Glutamatergic neuron (in vitro differentiated cells): ENCODE measurements at places on chromosomes 7 and 10. TPM values are rescaled to one million over a fixed set of nuclear protein-coding genes. Genes with fewer than 3 reads are reported as not detected.

Gene CALML3
- total RNA-seq = not detected

Gene BAMBI
- 5.8 TPM for total RNA-seq

Gene CNTNAP2
- 25.8 TPM for total RNA-seq

Gene C1GALT1
- total RNA-seq = 15.3 TPM

Gene ABCB1
- 0.78 TPM for total RNA-seq

Gene REPIN1
- 146 TPM for total RNA-seq

Gene TMEM236
- total RNA-seq = 0.07 TPM

Gene MRLN
- total RNA-seq = not detected

Gene CTNNA3
- 3.3 TPM for total RNA-seq

DNA sequence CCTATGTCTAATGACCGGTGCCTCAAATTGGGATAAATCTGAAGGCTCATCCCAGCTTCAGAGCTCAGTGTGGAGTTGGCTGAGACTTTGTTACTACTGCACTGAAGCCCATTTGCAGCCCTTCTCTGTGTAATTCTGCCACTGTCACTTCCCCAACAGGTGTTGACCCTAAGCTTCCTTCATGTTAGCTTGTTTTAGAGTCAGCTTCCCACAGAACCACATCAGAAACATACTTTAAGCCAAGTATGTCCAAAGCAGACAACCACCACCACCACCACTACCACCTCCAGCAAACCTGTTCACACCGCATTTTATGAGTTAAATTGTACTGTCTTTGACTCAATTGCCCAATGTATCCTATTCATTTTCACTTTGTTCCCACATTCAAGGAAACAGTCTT is 25.2 kb upstream of the GNAT3 start:
- no peak for DNase-seq
- peaks cover 5% of the 10 kb centered on the region for H3K36me3 ChIP-seq
- no peaks in the 10 kb centered on the region for H3K4me1 ChIP-seq

- no peak overlapping the region for H3K27ac ChIP-seq
- H3K27me3 ChIP-seq = peaks cover 2% of the 10 kb centered on the region
- H3K4me3 ChIP-seq = no peak overlapping the region
- no peaks in the 10 kb centered on the region for H3K36me3 ChIP-seq
- H3K4me1 ChIP-seq = peaks cover 2% of the 10 kb centered on the region
Measured at GRCh38 chr7:50554431-50555322, 10.5 kb downstream of the DDC start.

DNA sequence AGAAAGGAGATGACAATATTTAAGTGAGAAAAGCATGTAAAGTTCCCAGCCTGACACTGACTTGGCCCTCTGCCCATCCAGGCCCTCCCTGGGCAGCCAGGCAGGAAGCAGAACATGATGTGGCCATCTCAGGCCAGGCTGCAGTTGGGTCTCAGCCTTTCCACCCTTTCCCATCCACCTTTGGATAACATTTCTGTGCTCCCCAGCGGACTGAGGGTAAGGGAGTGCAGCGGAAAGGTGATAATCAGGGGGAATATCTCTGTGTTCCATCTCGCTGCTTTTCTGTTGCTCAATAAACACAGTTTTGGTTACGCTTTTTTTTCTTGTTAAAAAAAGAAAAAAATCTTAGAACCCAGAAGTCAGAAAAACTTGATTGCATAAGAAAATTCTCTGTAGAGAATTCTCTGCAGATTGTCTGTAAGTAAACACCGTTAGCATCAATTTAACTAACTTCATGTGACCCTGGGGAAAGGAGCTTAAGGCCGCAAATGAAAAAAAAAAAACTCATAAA is 37.2 kb upstream of the TARP start:
- no peaks in the 10 kb centered on the region for H3K36me3 ChIP-seq
- no peak overlapping the region for H3K4me3 ChIP-seq
- DNase-seq = no peak
- no peaks in the 10 kb centered on the region for H3K27me3 ChIP-seq
- H3K27ac ChIP-seq = no peak overlapping the region

DNA sequence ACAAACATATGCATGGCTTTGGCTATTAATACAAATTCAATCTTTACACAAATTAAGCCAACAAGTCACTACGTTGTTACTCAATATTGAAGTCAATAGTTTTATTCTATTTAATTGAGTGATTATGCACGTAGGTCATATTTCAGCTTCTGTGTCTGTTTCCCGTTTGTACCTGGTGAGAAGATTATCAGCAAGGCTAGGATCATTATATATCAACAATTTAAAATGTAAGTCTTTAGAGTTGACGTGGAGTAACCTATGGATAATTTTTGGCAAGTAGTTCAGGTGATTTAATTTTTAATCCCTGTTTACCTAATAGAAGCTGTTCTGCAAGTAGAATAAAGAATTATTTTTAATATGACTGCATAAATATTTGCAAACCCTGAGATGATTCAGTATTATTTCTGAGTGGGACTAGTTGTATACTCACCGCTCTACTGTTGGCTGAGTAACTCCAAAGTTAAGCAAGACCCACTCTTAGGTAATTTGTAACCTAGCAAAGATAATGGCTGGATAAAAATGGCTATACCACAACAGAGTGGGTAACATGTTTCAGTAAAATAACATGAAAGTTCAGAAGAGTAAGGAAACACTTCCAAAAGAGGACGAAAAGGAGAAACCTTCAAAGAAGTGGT is 161.0 kb downstream of the HGF start:
- no peak for DNase-seq
- H3K27me3 ChIP-seq = no peaks in the 10 kb centered on the region
- no peaks in the 10 kb centered on the region for H3K36me3 ChIP-seq
- no peaks in the 10 kb centered on the region for H3K4me1 ChIP-seq

- H3K36me3 ChIP-seq = no peaks in the 10 kb centered on the region
- H3K27me3 ChIP-seq = peaks cover 11% of the 10 kb centered on the region
Measured at GRCh38 chr10:12466704-12467305, 117.5 kb downstream of the CAMK1D start.

GRCh38 chr7:150435390-150436073 is 14.9 kb upstream of the GIMAP8 start:
- no peak overlapping the region for H3K27ac ChIP-seq
- H3K36me3 ChIP-seq = no peaks in the 10 kb centered on the region
- DNase-seq = no peak
- no peaks in the 10 kb centered on the region for H3K4me1 ChIP-seq
- H3K4me3 ChIP-seq = no peak overlapping the region
- peaks cover 2% of the 10 kb centered on the region for H3K27me3 ChIP-seq

GRCh38 chr10:124057601-124058000 is 35.8 kb downstream of the CHST15 start:
- peak overlapping the region; percentile 81 for H3K27ac ChIP-seq
- H3K36me3 ChIP-seq = no peaks in the 10 kb centered on the region
- H3K4me1 ChIP-seq = peaks cover 20% of the 10 kb centered on the region
- no peak for DNase-seq
- H3K27me3 ChIP-seq = peaks cover 5% of the 10 kb centered on the region

- H3K4me3 ChIP-seq = no peak overlapping the region
- H3K27ac ChIP-seq = no peak overlapping the region
- H3K27me3 ChIP-seq = peaks cover 22% of the 10 kb centered on the region
- H3K4me1 ChIP-seq = peaks cover 47% of the 10 kb centered on the region
- H3K36me3 ChIP-seq = no peaks in the 10 kb centered on the region
Measured at GRCh38 chr10:79137826-79138225, 69.1 kb downstream of the ZMIZ1 start.

- no peak overlapping the region for H3K4me3 ChIP-seq
- peaks cover 24% of the 10 kb centered on the region for H3K4me1 ChIP-seq
- DNase-seq = no peak
- no peak overlapping the region for H3K27ac ChIP-seq
Measured at GRCh38 chr10:62811159-62811875, 4.8 kb downstream of the EGR2 start.

DNA sequence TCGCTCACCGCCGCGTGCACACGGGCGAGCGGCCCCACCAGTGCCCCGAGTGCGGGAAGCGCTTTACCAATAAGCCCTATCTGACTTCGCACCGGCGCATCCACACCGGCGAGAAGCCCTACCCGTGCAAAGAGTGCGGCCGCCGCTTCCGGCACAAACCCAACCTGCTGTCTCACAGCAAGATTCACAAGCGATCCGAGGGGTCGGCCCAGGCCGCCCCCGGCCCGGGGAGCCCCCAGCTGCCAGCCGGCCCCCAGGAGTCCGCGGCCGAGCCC is 3.3 kb downstream of the REPIN1 start:
- H3K27me3 ChIP-seq = peaks cover 9% of the 10 kb centered on the region
- DNase-seq = no peak
- H3K36me3 ChIP-seq = no peaks in the 10 kb centered on the region
- peaks cover 21% of the 10 kb centered on the region for H3K4me1 ChIP-seq

DNA sequence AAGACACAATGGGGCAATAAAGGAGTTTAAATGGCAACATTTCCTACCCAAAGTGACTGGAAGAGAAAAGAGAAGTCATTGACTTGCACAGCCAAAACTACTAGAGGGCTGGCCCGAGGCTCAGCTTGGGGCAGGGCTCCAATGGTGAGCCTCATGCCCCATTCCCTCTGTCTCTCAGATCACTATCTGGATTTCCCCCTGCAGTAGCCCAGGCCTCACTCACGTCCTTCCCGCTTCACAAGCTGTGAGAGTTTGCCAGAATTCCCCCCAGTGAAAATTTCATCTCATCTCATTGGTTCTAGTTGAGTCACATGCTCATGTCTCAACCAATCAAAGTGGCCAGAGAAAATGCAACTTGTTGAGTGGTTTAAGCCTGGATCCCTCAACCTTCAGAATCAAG is 181.3 kb downstream of the WDR11 start:
- H3K27ac ChIP-seq = no peak overlapping the region
- DNase-seq = no peak
- no peaks in the 10 kb centered on the region for H3K36me3 ChIP-seq
- no peaks in the 10 kb centered on the region for H3K4me1 ChIP-seq

DNA sequence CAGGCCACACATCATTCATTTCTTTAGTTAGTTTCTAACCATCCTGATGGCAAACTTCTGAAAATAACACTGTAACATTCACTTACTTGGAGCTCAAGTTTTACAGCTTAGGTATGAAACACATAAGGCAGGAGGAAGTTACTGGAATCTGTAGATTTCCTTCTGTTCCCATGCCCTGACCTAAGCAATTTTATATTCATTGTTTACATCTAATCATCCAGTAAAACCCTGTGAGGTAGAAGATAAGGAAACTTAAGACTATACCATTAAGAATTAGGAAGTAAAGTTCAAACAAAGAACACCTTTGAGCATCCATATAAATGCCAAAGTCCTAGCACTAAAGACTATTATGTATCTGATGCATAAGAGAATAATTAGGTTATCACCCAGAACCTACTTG is 19.5 kb downstream of the RALA start:
- H3K27ac ChIP-seq = no peak overlapping the region
- H3K4me3 ChIP-seq = no peak overlapping the region
- peaks cover 2% of the 10 kb centered on the region for H3K27me3 ChIP-seq
- peaks cover 5% of the 10 kb centered on the region for H3K36me3 ChIP-seq

GRCh38 chr10:1199345-1199673 is 143.1 kb downstream of the WDR37 start:
- no peaks in the 10 kb centered on the region for H3K36me3 ChIP-seq
- H3K4me1 ChIP-seq = peaks cover 13% of the 10 kb centered on the region

- peaks cover 33% of the 10 kb centered on the region for H3K4me1 ChIP-seq
- no peak for DNase-seq
- no peaks in the 10 kb centered on the region for H3K27me3 ChIP-seq
- no peaks in the 10 kb centered on the region for H3K36me3 ChIP-seq
- H3K27ac ChIP-seq = no peak overlapping the region
- H3K4me3 ChIP-seq = no peak overlapping the region
Measured at GRCh38 chr10:17671307-17671706, 27.4 kb downstream of the STAM start.

GRCh38 chr7:142319970-142320369 is 62.1 kb upstream of the PRSS58 start:
- H3K27ac ChIP-seq = no peak overlapping the region
- H3K4me1 ChIP-seq = peaks cover 20% of the 10 kb centered on the region

GRCh38 chr7:93804726-93805125 is 85.8 kb downstream of the TFPI2 start:
- H3K36me3 ChIP-seq = no peaks in the 10 kb centered on the region
- DNase-seq = no peak
- no peak overlapping the region for H3K4me3 ChIP-seq
